ENCODE measurements at places on chromosomes 11 and 22.

GRCh38 chr11:119284344-119285157 is 32.4 kb downstream of the MCAM start:
- no peak for DNase-seq

- no peak for DNase-seq
These were observed 1883.4 kb upstream of the RAG2 start for GRCh38 chr11:38481391-38481790.

GRCh38 chr11:50174975-50175374 is 142.3 kb downstream of the OR4C45 start:
- DNase-seq = no peak

- no peak for DNase-seq
These were observed 3.8 kb downstream of the KCNC1 start for GRCh38 chr11:17738151-17738973.

DNA sequence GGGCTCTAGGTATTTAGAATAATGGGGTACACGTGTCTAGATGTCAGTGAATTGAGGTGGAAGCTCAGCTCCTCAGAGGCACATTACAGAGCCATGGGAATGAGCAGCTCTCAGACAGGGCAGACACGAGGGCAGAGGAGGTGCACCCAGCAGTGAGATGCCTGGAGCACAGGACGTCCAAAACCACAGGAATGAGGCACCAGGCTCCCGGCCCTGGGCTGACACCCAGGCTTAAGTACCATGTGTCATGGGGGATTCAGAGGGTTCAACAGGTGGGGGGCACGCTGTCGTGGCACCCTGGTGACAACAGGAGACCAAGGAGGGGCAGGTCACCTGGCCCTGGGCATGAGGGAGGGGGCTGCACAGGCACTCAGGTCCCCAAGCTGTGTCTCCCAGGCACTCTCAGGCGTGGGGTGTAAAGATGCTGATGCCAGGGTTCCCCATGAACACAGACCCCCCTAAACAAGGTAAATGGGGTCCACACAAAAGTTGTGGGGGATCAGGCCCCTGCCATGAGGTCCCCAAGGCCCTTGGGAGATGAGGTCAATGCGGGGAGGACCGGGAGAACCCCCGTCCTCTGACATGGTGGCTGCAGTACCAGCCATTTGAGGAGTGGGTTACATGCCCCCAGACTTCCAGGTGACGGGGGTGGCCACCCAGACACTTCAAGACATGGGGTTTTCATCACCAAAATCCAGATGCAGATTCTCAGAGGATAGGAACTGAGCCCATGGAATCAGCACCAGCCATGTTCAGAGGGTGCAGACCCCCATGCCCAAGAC is 5.6 kb upstream of the SYT8 start:
- no peak for DNase-seq

- no peak for DNase-seq
These were observed 246.8 kb downstream of the BUD13 start for GRCh38 chr11:116525961-116526495.

GRCh38 chr11:36131721-36132397 is 157.4 kb downstream of the COMMD9 start:
- no peak for DNase-seq

GRCh38 chr11:59416613-59417012 is 9.6 kb downstream of the OR5A2 start:
- DNase-seq = no peak

GRCh38 chr22:38783095-38783615 is 10.8 kb downstream of the DNAL4 start:
- DNase-seq = no peak

DNA sequence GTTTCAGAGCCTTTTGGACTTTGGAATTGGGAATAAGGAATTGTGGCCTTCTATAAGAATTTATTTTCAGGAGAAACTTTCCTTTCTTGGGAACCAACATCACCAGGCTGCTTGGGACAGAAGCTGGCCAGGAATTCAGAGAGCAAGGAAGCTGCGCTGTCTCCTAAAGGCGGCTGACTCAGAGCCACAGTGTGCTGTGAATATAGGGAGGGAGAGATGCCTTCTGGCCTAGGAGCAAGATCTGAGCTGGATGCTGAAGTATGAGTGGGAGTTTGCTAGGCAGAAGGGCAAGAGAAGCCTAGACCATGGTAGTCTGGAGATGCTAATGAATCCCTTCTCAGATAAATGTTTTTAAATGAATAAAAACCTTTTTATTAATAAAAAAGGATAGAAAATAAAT is 213.7 kb upstream of the TBCEL start:
- no peak for DNase-seq

DNA sequence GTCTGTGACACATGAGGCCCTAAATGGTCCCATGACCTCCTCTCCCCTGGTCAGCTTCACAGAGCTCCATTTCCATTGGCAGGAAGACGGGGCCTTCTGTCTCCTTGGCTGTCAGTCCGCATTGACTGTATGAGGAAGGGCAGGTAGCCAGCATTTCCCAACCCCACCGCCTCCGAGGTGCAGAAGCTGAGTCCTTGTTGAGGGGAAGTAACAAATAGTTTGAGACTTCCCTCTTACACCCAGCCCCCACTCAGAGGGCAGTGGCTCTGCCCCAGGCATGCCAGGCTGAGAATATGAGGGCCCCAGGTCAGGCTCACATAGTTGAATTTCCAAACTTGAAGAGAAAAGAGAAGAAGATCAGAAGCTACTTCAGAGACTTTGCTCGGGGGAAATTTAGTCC is 611.1 kb downstream of the BRD1 start:
- DNase-seq = no peak

DNA sequence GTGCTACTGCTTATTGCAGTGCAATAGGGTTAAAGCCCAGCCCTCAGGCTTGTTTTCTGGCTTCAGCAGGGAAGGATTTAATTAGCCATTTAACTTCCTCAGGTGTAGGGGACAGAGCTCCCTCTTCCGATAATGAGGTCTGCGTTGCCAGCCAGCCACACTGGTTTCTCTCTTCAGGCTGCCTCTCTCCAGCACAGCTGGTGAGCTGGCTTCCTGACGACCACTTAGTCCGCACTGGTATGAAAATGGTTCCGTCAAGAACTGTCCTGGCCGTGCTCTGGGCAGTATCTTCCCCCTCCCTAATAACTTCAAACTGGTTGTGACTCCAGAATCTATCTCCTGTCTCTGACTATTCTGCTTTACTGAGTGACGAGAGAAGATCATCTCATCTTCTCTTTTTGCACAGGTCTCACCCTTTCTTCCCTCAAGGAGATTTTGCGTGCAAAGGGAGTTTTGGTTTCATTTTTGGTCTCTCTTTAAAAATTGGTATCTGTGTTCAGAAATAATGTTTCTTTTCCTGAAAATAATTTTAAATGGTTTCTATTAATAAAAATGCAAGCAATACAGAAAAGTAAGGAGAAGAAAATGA is 49.2 kb downstream of the CNTN5 start:
- DNase-seq = no peak
